Stimulated activated CD4-positive, alpha-beta T cell treated with anti-CD3 and anti-CD28 coated beads, Interleukin-12 subunit alpha, Interleukin-12 subunit beta, amount 100 ng/mL, for 4 hours (primary cell): ENCODE measurements at places on chromosomes 11 and 22.

DNA sequence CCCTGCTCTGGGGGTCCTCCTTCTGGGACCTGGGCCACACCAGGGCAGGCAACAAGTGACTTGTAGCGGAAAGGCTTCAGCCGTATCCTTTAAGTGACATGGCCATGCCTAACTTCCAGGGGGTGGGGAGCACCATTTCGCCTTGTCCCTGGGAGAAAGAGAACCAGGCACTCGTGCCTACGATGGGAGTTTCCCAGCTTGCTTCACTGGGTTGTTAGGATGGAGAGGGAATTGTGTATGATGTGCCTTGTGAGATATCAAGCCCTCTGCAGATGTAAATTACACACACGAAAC, 151.4 kb downstream of the CACNA1I start:
- no peak for DNase-seq

DNA sequence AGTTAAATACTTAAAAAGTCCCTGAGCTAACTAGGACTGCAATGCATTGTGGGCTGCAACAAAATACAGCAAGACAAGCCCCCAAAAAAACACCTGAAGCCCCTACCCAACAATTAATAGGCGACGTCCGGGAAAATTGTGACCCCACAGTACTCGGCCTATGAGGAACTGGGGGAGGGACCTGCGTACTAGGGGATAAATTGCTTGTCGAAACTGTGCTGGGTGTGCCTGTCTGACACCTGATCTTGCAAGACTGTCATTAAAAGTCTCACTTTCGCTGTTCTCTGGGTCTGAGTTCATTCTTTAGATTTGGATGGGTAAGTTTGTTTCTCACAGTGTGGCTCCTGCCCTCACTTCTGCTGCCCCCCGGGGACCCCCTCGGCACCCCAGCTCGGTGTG, 15.2 kb downstream of the TANGO2 start:
- no peak for DNase-seq

- DNase-seq, result no peak
Observed at GRCh38 chr11:29634744-29635143, 382.1 kb downstream of the KCNA4 start.

GRCh38 chr22:22180738-22181285, 63.8 kb upstream of the VPREB1 start:
- DNase-seq, result no peak

DNA sequence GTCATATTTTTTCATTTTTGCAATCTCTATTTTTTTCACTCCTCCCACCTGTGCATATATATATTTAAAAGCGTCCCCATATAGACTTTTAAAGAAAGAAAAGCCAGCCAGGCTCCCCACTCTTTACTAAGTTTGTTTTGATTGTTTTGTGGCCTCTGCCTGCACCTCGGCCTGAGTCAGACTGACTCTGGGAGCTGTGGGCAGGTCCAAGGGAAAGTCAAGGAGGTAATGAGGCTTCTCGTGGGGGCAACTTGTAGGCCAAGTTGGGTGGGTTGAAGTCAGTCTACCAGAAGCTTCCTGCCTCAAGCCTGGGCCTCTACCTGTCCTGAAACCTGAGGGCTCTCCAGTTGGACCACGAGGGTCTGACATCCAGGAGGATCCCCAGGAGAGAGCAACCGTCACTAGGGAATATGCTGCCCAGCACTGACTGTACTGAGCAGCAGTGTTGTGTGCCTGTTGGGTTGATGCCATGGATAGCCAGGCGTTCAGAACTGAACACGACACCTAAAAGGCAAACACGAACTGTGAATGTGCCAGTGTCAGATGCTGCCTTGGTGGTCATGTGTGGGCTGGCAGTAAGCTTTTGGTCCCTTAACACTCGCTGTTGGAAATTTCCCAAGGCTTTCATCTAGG, 58.8 kb downstream of the BMAL1 start:
- DNase-seq, result no peak

GRCh38 chr11:19329970-19330369, 89.2 kb upstream of the E2F8 start:
- DNase-seq, result no peak

DNA sequence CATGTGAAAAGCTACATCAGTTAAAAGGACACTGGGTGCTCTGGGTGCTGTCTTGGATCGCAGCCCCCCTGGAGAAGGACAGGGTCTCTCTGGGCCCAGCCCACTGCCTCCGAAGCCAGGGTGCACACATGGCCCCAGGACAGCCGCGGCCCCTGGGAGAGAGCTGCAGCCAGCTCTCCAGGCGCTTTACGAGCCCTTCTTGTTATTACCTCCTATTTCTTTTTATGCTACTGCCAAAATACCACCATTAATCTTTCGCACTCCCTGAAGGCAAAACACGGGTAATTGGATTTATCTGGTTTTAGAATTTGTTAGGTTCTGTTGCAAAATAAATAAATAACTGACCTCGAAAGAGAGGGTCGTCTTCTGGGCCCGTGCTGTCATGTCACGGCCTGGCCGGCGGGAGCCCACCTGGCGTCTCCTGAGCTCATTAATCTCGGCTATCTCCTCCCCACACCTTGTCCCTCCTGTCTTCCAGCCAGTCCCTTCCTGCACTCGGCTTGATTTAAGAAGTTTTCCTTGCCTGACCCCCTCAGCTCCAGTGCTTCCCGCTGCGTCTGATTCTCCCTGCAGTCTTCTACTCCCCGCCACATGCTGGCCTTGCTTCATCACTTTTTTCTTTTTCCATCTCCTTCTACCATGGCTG, 611.7 kb downstream of the OPCML start:
- DNase-seq, result no peak

GRCh38 chr22:28102151-28102812, 183.2 kb upstream of the PITPNB start:
- no peak for DNase-seq
